Mucosa of descending colon (tissue), 3 donors: ENCODE measurements at places on chromosomes 4 and X.

DNA sequence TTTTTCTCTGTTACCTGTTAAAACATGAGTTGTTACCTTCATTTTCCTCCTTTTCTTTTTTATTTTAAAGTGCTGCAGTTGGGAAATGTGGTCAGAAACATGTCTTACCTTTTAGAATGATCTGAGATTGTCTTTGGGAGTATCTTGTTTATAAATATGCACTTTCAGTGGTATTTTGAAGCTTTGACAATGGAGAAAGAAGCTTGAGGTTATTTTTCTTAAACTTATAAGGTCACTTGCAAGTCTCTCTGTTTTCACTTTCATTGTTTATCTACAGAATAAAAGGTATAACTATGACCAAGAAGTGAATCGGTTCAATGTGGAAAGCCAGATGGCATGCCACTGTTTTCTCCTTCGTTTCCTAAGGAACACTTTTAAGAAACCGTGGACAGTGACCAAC, 167.5 kb upstream of the SLC7A11 start:
- no peak for DNase-seq

DNA sequence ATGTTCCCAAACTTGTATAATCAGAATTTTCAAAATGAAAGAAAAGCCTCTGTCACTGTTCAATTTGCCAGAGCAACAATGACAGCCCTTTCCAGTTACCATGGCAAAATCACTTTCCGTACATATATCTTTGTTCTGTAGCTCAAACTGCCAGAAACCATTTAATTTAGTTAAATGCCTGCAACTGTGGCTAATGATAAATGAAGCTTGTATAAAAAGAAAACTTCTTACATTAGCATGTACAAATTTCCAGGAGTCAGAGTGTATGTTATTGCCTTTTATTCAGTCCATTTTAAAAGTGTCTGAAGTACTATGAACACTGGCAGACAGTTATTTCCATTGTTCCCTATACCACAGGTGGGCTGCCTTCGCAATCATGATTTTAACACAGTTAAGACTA, 30.3 kb downstream of the ARAP2 start:
- DNase-seq, result no peak

DNA sequence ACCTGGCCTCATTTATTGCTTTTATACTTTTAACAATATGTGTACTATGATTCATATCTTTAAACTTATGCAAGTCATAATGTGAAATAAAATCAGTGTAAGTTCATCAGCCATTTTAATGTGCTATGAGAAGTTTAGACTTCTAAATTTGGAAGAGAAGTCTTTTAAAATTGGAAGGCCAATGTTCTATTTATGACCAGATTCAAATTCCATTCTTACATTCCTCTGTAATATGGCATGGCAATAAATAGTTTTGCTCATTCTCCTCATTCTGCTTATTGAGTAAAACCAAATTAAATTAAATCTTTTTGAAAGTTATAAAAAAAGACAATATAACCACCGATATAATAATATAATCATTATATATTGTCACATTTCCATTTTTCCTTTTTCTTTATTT, 126.2 kb downstream of the SORBS2 start:
- no peak for DNase-seq

DNA sequence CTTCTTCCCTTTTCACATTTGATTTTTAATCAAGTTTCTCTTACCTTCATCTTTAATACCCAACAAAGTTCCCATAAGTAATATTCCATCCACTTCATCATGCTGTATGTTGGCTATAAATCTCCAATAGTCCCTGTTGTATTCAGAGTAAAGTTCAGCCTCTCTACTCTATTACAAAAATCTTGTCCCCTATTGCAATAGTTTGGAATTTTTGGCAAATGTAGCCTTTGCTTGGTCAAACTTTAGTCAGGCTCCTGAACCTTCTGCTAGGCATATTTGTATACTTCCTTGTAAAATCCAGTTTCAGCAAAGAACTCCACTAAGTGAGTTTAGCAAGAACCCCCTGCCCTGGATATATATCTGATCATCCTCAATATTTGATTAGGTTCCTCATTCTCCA, 54.0 kb upstream of the PACRGL start:
- no peak for DNase-seq

GRCh38 chr4:38768968-38769394, 13.8 kb downstream of the TLR10 start:
- DNase-seq, result no peak

DNA sequence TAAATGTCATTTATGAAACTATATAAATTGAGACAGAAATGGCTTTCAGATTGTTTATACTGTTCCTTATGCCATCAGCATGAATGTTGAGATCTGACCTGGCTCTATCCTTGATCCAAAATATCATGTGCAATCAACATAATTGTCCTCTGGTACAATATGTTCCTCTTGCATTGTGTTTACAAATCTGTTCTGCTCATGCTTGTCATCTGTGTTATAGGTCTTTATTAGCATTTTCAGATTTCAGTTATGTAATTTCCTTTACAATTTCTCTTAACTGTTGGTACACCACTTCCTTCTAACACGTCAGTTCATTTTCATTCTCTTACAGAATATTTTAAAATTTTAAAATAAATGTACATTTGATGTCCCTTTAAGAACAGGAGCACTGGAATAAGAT, 1.6 kb downstream of the HPGD start:
- DNase-seq, result no peak

- DNase-seq, result no peak
These were observed 131.7 kb downstream of the SLC4A4 start for GRCh38 chr4:71470524-71470923.

DNA sequence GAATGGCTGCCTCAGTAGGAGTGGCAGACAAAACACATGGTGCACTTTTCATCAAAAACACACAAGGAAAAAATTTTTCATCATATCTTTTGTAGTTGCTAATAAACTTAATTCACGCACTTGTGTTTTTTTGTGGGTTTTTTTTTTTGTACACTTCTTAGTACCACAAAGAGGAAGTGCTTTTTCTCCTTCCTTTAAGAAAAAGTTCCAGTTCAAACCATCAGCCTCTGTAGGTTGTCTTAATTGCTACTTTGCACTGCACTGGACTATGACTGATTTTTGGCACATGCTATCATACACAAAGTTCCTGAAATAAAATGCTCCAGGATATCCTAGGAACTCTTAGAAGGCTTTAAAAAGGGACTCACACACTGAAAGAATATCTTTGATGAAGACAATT, at the start of gene PHEX:
Gene PHEX, plus strand, starts transcription at position 242 of the 400 bp plus-strand sequence. CDS start 681 bp downstream, outside the sequence.
- DNase-seq, result no peak

DNA sequence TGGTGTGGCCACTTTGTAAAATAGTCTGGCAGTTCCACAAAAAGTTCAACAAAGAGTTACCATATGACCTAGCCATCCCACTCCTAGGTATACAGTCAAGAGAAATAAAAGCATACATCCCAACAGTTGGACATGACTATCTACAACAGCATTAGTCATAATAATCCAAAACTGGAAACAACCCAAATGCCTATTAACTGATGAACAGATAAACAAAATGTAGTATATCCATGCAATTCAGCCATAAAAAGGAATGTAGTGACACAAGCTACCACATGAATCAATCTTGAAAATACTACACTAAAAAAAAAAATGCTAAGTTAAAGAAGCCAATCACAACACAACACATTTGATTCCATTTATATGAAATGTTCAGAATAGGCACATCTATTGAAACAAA, 16.1 kb downstream of the MED14 start:
- no peak for DNase-seq

DNA sequence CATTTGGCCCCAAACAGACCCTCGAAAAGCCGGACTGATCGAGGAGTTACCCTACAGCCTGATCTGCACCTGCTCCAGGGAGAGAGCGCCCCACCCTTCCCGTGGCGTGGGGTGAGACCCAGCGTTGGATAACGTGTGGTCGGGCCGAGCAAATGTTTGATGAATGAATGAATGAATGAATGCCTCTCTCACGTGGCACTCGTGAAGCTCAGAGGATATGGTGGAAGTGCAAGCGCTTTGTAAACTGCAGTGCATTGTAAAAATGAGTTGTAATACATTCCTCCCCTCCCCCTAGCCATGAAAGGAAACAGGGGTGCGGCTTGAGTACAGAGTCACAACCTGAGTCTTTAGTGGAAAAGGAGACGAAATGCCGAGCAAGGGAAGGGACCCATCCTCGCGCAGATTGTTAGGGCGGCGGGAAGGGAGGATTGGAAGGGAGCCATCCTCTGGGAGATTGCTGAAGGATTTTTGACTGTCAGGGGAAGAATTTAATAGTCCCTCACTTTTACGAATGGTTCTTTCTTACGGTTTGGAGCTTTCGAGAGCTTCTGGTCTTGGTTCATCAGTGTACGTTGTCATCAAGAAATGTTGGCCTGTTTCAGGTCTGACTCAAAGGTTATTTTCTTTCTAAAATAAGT, 772 bp upstream of the FBXW7 start:
- peak; percentile 55 for DNase-seq

DNA sequence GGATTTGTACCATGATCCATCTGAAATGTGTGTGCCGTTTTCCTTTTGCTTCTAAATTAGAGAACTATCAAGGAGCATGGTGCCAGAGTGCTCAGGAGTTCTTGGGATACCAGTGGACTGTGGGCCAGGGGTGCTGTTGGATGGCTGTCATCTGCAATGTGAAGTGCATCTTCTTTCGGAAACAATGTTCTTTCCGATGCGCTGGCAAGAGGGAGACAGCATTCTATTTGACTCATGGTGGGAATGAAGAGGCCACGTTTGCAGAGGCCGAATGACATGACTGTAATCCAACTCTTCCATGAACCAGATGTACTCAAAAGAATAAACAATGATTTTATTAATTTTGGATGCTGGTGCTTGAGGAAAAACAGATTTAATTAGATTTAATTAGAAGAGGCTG, 45.5 kb downstream of the SORCS2 start:
- no peak for DNase-seq

DNA sequence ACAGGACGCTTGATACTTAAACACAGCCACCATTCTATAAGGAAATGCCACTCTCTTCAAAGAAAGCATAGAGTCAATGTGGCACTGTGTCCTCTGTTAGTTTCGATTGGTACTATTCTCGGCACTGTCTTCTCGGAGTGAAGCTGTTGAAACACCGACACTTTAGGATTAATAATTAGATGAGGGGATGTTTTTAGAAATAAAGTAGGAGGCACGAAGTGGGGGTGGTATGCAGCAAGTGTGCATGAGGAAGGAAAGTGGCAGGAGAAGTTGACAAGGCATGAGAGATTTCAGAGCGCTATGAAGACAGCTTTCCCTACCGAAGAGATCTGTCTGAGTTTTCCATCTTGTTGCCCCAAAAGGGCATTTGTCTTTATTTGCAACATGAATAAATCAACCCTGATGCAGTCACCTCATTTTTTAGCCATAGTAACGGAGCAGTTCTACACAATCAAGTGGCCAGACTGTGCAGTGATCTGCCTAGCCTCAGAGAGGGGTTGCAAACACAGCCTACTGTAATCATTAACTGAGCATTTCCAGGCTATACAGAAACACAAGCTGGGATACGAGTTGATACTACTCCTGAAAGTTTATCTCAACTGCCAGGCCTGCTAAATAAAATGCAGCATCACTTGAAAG, 8.3 kb downstream of the GPRIN3 start:
- DNase-seq, result peak; percentile 25

DNA sequence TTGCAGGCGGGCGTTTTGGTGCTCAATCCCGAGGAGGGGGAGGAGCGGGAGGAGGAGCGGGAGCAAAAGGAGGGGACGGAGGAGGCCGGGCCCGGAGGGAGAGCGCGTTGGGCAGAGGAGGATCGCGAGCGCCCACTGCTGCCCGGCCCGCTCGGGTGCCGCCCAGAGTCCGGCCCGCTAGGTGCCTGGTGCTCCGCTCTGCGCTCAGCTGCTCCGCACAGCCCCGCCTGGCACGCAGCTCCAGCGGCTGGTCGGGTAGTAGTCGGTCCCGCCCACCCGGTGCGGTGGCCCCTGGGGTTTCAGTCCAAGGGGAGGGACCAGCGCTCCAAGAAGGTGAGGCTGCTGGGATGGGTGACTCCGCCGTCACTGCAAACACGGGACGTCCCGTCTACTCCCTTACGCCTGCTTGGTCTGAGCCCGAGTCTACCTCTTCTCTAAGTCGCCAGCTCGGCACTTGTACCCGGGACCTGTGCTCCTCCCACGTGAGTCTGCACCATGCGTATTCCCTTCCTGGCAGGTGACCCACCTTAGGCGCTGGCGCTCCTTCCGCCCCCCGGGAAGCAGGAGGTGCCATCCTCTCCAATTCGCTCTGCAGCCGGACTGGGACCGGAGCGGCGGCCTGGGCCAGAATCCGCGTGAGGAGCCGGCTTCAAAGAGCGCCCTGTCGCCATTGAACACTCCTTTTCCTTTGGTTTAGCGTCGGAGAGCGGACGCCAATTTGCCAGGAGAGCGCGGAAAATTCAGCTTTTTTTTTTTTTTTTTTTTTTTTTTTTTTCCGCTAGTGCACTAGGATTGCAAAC, 405 bp upstream of the HS3ST1 start:
- DNase-seq, result peak; percentile 93

GRCh38 chr4:93748373-93749291, 79.9 kb upstream of the ATOH1 start:
- no peak for DNase-seq

GRCh38 chr4:7343081-7343655, 91.6 kb downstream of the PSAPL1 start:
- DNase-seq, result no peak

DNA sequence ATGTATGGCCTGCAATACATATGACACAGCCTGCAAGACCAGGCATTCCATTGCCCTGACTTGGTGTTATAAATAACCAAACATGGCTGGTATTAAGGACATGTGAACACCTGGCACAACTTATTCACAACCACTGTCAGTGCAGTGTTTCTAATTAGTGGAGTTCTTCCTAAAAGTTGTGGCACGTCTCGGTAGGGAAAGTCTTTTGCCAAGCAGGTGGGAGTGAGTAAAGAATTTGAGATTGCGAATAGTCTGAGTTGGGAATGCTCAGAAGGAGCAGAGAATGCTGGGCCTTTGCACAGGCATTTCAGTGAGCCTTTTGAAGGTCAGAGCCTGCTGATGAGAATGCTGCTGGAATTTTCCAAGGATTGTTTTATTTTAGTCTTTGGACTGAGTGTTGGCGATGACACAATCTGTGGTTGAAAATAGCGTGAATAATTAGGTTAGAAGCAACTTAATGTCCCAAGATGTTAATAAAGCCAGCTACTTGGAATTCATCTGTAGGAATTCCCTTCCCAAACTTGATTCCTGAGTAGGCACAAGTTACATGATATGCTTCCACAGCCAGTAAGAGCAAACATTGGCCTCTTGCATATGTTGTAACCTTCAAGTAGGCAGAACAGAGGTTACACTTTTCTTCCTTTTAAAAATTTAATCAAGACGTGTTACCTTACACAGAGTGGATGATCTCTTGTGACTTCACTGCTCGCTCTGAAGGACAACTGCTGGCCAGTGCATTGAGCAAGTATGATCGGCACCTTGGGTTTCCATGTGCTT, 83.6 kb upstream of the PGRMC2 start:
- no peak for DNase-seq

GRCh38 chrX:40105835-40106675, 8.3 kb upstream of the BCOR start:
- peak; percentile 79 for DNase-seq
